ENCODE measurements at places on chromosomes 13 and 19.
A peak's percentile ranks its signal among the peaks of the same experiment; 100 is the strongest.

GRCh38 chr13:81048026-81048461 is 707.1 kb upstream of the SPRY2 start:
- peak; percentile 3 for DNase-seq

GRCh38 chr19:51751655-51752054 is at the start of gene FPR1:
TSS of gene FPR1 (minus strand) at chr19:51751878. CDS start at chr19:51746994, 4,884 bp downstream.
- no peak for DNase-seq

- no peak for DNase-seq
Observed at GRCh38 chr13:79194272-79194671, 211.8 kb downstream of the RBM26 start.

- DNase-seq = no peak
Observed at GRCh38 chr13:106089261-106089980, 446.0 kb downstream of the EFNB2 start.

- no peak for DNase-seq
Observed at GRCh38 chr19:10852098-10852800, 4.0 kb downstream of the C19orf38 start.

DNA sequence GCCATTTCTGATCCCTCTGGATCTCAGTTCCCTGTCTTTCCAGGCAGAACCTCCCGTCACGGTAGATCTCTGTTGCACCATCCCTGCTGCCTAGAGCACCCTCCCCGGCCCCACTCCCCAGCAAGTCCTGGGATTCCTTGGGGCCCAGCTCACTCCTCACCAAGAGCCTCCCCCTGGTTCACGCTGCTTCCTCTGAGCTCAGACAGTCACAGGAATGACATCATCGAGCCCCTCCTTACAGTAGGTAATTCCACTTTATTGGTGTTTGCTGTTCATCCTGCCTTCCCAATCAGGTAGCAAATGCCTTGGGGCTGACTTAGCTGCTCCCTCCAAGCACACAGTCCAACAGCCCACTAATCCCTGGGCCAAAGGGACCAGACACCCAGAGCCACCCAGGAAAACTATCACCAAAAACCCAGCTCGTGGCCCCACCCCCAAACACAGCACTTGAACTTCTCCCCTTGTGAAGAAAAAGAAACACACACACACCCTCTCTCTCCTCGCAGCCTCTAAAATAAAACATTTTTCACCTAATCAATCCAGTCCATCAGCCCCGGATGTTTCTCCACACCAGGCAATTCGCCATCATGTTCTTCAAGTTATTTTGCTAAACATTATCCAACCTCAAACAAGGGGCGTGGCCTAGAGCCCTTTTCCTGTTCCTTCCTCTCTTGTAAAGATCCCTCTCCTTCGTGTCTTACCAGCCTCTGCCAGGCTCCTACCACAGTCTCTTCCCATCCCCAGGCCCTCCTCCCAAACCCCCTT is 2.5 kb downstream of the NAPA start:
- DNase-seq = no peak

DNA sequence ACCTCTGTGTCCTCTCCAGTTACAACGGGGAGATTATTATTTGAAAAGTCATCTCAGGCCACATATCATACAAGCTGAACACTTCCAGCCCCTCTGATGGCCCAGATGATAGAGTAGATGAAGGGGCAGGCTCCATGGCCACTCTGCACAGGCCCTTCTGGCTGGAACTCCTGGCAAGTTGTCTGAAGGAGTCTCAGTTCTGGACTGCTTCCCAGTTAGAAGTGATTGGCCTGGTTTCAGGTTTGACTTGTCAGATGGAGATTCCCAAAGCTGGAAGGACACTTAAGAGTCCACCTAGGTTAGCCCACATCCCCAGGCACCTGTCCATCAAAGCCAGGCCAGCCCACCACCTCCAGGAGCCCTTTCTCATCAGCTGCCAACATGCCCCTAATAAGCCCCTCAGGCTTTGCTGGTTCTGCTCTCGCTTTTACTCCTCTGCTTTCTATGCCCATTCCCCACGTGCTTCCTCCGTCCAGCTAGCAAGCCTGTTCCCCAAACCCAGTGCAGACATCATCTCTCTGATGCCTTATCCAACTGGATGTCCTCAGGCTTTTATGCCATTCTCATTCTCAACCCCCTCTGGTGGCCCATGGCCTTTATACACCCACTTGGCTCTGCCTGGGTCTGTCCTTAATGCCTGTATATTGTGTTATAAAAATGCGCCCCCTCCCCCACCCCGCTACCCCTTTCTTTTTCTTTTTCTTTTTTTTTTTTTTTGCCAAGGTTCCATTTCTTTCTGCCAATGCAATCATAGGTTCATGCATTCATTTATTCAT is 56.5 kb downstream of the HSPH1 start:
- DNase-seq = no peak

- DNase-seq = no peak
Observed at GRCh38 chr19:2260341-2260805, 4.2 kb upstream of the JSRP1 start.

DNA sequence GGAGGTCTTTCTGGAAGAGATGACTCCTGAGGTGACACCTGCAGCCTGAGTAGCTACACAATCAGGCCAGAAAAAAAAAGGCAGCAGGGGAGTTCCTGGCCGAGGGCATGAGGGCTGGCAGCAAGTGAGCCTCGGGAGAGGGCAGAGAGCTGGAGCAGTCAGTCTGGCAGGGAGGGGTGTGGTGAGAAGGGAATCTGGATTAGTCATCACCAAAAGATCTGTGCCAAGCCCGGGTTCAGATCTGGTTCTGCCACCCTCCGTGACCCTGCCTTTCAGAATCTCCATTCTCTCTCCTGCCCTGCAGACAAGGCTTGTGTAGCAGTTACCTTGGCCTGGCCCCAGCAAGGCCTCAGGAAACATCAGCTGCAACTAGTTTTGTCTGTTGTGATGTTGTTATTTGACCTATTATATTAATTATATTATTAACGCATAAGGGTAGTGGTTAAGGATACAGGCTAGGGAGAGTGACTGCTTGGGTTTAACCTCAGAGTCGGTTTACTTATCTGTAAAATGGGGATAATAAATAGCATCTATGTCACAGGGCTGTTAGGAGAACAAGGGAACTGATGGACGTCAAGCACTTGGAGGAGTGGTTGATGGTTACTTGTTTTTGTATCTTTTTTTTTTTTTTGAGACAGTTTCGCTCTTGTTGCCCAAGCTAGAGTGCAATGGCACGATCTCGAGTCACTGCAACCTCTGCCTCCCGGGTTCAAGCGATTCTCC is 2.7 kb upstream of the CAPNS1 start:
- DNase-seq = no peak

DNA sequence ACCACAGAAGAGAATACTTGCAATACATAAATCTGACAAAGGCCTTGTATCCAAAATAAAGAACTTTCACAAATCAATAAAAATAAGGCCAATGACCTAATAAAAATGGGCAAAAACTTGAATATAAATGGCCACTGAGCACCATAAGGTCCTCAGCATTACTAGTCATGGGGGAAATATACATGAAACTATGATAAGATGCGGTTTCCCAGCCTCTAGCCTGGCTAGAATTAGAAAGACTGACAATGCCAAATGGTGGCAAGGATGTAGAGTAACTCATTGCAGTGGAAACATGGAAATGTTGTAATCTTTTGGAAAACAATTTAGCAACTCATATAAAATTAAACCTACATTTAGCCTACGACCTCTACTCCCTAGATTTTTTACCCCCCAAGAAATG is 227.1 kb downstream of the GGACT start:
- DNase-seq = no peak

GRCh38 chr13:62087124-62087523 is 671.5 kb upstream of the PCDH20 start:
- no peak for DNase-seq

- DNase-seq = no peak
Observed at GRCh38 chr19:10093295-10094186, 7.4 kb downstream of the SHFL start.

DNA sequence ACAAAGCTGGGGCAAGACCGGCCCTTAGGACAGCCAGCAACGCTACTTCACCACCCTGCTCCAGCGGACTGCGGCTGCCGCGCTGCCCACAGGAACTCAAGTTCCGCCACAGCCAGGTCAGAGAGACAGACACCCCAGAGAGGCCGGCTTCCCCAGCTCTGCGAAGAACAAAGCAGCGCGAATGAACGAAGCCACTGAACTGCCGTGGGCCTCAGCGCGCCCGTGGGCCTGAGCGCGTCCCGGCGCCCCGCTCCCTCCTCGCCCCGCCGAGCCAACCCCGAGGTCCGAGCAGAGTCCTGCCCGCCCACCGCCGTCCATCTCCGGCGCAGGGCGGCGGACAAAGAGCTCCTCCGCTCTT is 158.4 kb downstream of the RNF17 start:
- DNase-seq = no peak

Measured in frontal cortex (tissue), 4 donors.